Stimulated activated CD8-positive, alpha-beta memory T cell treated with anti-CD3 and anti-CD28 coated beads, Interleukin-4, amount 100 ng/mL, for 4 hours (primary cell): ENCODE measurements at places on chromosomes 2 and 18.

- DNase-seq = no peak
These were observed 867.3 kb downstream of the EPHA4 start for GRCh38 chr2:220704810-220705209.

DNA sequence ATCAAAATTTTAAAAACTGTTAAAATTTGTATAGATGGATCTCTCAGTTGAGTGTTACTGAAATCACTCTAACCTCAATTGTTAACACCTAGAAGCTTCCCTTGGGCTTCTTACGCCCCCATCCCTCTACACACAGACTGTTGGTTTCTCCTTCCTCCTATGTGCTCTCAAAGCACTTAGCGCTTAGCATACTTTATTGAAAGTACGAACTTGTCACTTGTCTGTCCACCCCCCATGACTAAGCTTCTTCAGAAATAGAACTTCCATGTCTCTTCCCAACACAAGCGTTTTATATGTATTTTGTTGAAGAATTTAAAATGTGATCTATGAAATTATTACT lies 441 bp downstream of the MPHOSPH10 start:
- no peak for DNase-seq

GRCh38 chr18:31280502-31280901 lies 37.5 kb upstream of the DSG1 start:
- DNase-seq = no peak

- DNase-seq = no peak
These were observed 249.9 kb downstream of the PIEZO2 start for GRCh38 chr18:10899481-10899880.

GRCh38 chr2:184596819-184597411 lies 1.4 kb upstream of the ZNF804A start:
- DNase-seq = no peak

- DNase-seq = no peak
These were observed 37.9 kb upstream of the PIK3C3 start for GRCh38 chr18:41917181-41917580.

- DNase-seq = no peak
These were observed 119.9 kb downstream of the DPP4 start for GRCh38 chr2:161954103-161954502.

GRCh38 chr2:42102024-42102590 lies 54.3 kb downstream of the PKDCC start:
- peak; percentile 89 for DNase-seq

- no peak for DNase-seq
These were observed 101.7 kb downstream of the ZFP36L2 start for GRCh38 chr2:43124687-43125057.

GRCh38 chr2:34734662-34735061 lies 1135.6 kb upstream of the FAM98A start:
- no peak for DNase-seq

- DNase-seq = no peak
These were observed 15.6 kb upstream of the LAMA1 start for GRCh38 chr18:7133181-7133580.

DNA sequence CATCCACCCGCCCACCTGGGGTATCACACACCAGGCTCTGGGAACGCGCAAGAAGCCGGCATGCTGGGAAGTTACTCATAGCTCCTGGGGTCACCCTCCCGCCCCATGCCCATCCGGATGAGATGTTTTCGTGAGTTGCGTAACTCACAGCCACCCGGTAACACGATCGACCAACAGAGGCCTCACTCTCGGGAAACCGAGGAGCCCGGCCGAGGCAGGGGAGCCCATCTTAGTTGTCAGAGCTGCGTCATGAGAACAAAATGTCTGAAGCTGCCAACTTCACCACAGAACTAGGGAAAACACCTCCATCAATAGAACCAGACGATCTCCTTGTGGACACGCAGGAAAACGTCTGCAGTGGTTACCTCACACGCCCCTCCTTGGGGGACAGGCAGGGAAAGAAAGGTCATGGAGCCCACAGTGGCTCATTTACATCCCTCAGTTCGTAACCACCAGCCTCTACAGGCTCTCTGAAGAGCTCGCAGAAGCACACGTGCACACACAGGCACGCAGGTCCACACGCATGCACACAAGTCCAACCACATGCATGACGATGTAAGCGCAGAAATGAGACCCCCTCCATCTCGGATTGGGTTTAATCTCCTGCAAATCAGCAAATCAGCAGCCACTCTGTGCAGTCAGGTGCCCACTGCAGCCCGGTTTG lies 26.2 kb downstream of the ADI1 start:
- DNase-seq = no peak

DNA sequence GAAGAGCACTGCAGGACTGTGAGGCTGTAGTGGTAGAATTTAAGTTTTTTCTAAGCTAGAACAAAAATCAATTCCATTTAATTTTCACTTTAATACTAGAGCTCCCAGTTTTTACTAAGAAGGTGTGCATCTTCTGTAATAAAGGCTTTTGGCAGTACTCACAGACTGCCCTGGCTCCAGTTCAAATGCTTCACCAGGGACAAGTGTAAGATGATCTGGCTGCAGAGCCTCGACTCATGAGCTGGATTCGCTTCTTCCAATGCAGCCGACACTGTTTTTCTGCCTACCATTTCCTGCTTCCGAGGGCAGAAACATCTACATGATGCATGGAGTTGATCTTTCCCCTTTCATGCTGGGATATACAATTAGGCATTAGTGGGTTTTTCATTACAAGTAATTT lies 87.0 kb downstream of the FARSB start:
- DNase-seq = no peak

GRCh38 chr18:2571200-2572170 lies at the start of the genes METTL4 and NDC80:
Gene METTL4, minus strand, starts transcription at chr18:2571505. Its CDS starts 4,289 bp downstream, at chr18:2567216.
Gene NDC80, plus strand, starts transcription at chr18:2571557. Its CDS starts 1,429 bp downstream, at chr18:2572986.
- DNase-seq = peak; percentile 69

- DNase-seq = no peak
These were observed 114.4 kb upstream of the TMEM200C start for GRCh38 chr18:6009756-6010155.

DNA sequence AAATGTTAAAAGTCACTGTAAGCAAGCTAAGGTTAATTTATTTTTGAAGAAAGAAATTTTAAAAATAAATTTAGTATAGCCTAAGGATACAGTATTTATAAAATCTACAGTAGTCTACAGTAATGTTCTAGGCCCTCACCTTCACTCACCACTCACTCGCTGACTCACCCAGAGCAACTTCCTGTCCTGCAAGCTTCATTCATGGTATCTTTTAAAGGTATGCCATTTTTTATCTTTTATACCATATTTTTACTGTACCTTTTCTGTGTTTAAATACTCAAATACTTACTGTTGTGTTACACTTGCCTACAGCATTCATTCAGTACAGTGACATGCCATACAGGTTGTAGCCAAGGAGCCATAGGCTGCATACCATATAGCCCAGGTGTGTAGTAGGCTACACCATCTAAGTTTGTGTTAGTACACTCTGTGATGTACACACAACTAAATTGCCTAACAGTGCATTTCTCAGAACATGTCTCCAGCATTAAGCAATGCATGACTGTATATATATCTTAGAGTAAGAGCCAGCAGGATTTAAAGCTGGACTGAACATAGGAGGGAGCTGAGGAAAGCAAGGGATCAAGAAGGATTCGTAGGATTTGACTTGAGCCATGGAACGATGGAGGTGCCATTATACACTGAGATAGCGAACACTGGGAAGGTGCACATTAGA lies 83.1 kb upstream of the KLF7 start:
- no peak for DNase-seq

- DNase-seq = no peak
These were observed 276.6 kb downstream of the ZNF521 start for GRCh38 chr18:25075331-25075730.

GRCh38 chr2:96924775-96925747 lies 55.2 kb upstream of the SEMA4C start:
- DNase-seq = no peak

DNA sequence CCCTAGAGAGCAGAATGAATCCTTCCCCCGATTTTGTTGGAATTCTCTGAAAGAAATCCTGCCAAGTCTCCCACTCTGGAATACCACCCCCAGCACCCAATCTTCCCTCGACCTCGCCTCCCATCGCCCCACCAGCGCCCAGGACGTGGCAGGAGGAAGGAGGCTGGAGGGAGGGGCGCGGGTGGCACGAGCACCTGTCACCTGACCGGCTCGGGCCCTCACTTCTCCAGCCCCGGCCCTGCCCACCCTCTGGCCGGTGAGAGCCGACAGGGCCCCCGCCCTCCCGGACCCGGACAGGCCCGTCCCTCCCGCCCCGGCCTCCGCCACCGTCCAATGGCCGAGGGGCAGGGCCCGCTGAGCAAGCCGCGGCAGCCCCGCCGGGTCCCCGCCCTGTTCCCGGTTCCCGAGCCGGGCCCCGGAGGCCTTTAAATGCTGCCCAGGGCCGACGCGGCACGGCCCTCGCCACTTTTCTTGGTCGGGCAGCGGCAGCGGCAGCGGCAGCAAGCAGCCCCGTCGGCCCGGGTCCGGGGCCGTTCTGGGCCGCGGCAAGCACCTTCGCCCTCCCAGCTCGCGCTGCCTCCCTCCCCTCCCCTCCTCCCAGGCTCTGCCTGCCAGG lies at the start of gene LGALSL:
LGALSL (plus strand) TSS at position 393 of the 616 bp plus-strand sequence. CDS start 384 bp downstream, outside the sequence.
- DNase-seq = no peak

- DNase-seq = no peak
These were observed 43.9 kb upstream of the BCL11A start for GRCh38 chr2:60597346-60597745.

GRCh38 chr2:133766164-133766832 lies 198.0 kb upstream of the NCKAP5 start:
- no peak for DNase-seq

DNA sequence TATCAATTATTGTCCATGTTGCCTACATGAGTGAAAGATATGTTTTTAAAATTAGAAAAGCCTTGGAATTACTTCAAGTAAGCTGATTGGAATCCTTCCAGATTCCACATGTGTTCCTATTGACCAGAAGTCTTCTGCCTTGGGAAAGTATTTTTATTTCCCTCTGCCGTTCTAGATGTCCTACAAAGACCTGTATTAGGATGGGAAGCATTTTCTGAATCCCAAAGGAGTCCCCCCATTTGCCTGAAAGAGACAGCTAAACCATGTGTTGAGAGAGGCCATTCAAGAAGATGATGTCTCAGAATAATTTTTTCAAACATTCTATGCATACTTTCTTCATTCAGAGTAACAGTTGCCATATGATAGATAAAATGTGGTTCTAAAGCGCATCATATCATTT lies 19.0 kb upstream of the MYO1B start:
- no peak for DNase-seq

GRCh38 chr2:155266583-155266982 lies 568.1 kb downstream of the KCNJ3 start:
- no peak for DNase-seq

DNA sequence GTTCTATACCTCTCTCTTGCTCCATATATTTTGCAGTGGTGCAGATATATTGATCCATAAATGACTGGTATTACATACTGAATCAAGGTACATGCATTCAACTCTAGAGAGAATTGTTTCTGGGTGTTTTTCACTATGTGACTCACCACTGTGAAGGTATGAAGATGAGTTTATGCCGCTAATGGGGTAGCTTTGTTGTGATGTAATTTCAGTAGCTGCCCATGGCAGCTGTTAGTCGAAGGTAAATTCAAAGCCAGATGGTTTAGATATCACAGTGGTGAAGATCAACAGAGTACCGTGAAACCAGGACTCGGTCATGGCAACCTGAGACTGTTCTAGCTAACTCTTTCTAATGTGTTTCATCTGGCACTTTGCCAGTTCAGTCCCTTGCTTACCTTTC lies 50.4 kb downstream of the PKP4 start:
- DNase-seq = no peak

- DNase-seq = no peak
These were observed 847 bp downstream of the SERPINE2 start for GRCh38 chr2:224038049-224038829.

GRCh38 chr2:3319745-3320566 lies 57.7 kb downstream of the EIPR1 start:
- no peak for DNase-seq

DNA sequence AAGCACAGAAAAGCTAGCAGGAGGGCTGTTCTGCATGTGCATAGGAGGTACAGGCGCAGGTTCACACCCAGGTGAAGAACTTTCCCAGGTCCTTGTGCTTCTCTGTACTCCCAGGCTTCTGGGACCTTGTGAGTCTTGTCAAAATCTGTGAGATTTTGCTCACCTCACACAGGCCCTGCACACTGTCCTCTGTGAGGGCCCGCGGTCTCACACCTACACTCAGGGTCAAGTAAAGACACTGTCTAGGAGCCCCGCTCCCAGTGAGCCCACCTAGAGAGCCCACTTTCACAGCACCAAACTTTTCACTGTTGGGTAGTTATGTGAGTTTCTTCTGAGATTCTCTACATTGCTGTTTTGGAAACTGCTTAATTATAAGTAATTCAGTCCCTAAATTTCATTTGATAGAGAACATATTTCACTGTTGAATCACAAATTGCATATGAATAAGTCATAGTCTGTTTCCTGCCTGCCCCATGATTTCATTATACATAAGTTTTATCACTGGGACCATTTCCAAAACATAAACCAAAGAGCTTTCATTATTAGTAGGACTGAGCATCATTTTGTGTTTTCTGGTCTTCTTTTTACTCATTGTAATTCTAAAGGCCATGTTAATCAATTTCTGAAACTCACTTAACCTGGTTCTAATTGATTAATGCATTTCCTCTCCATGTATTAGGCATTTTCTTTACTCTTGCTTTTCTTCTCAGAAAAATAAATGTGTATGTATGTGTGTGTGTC lies 234.2 kb upstream of the SPOPL start:
- no peak for DNase-seq

DNA sequence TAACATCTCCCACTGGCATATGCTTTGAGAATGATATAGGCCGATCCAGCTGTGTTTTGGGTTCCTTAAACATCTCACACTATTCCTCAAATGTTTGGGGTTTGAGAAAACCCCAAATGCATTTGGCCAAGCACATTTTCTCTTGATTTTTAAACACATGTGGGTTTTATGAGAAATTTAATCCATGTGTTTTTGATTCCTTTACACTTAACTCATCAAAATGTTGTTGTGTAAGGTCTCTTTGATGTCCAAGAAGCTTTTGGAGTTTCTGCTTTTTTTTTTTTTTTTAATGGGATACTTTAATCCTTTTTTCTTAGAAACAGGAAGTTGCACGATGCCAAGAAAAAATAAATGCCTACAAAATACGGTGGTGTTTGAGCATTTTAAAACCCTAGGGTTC lies 339.8 kb upstream of the TCF4 start:
- no peak for DNase-seq

GRCh38 chr2:57450170-57450569 lies 596.4 kb upstream of the VRK2 start:
- DNase-seq = no peak

DNA sequence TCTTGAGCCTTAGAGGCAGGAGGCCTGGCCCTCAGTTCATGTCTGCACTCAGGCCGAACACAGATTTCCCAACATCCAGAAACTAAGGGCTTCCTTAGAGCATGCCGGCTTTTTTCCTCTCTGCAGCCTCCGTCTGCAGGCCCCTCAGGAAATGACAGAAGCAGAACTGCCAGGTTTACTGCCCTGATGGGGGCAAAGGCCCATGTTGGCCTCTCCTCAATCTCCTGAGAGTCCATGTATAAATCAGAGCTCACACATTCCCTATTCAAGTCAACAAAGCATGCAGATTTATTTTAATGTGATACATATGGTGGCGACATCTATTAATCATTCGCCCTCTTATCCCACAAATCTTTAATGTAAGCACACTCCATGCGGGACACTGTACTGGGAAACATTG lies 475.6 kb upstream of the HS6ST1 start:
- no peak for DNase-seq

- no peak for DNase-seq
These were observed 77.0 kb downstream of the SMIM21 start for GRCh38 chr18:75350512-75350839.
